ENCODE measurements at places on chromosomes 7 and 10.
A peak's percentile ranks its signal among the peaks of the same experiment; 100 is the strongest.

DNA sequence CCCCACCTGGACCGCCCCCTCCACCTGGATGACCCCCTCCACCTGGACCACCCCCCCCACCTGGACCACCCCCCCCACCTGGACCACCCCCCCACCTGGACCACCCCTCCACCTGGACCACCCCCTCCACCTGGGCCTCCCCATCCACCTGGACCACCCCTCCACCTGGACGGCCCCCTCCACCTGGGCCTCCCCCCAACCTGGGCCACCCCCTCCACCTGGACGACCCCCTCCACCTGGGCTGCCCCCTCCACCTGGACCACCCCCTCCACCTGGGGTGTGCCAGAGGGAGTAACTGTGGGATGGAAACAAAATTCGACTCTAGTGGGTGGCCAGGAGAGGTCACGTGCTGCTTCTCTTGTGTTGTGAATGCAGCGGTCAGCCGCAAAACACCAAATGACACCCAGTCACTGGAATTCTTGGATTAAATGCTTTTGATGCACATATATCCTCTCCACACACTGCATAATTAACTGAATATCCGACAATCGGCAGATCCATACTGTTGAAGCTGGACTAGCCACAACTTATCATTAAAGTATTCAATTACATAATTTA, 316.7 kb downstream of the PTPRN2 start:
- DNase-seq: no peak

GRCh38 chr7:98551611-98552273, 65.3 kb upstream of the NPTX2 start:
- DNase-seq: no peak

DNA sequence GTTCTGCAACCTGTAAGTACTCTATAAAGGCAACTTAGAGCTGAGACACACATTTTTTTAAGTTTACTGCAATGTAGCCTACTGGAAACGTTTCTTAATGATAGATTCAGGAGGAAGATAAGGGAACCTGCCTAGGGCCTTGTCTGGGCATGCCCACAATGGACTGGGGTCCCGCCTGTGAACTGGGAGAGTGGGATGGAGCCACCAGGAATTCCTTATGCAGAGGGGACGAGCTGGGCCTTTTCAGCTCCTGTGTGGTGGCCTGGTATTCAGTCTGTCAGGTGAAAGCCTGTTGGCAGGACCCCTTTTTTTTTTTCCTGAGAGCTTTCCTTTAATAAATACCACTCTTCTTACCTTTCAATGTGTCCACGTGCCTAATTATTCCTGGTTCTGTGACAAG, 384.4 kb upstream of the ZWINT start:
- no peak for DNase-seq

GRCh38 chr10:102644646-102645387, 538 bp downstream of the TRIM8 start:
- DNase-seq: peak; percentile 64

DNA sequence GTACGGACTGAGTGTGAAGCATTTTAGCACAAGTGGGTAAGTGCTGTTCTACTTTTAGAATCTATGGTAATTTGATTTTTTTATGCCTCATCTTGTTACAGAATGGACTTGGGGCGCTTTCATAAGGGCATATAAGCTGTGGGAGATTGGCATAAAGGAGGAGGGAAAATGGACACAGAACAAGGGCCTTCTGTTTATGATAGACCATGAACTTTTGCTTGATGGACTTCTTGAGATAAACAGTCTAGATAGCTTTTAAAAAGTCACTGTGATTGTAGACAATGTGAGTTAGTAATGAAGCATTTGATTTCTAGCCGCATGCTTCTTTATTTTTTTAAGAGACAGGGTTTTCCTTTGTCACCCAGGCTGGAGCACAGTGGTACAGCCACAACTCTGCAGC, 2.0 kb downstream of the ZSCAN21 start:
- DNase-seq: no peak

DNA sequence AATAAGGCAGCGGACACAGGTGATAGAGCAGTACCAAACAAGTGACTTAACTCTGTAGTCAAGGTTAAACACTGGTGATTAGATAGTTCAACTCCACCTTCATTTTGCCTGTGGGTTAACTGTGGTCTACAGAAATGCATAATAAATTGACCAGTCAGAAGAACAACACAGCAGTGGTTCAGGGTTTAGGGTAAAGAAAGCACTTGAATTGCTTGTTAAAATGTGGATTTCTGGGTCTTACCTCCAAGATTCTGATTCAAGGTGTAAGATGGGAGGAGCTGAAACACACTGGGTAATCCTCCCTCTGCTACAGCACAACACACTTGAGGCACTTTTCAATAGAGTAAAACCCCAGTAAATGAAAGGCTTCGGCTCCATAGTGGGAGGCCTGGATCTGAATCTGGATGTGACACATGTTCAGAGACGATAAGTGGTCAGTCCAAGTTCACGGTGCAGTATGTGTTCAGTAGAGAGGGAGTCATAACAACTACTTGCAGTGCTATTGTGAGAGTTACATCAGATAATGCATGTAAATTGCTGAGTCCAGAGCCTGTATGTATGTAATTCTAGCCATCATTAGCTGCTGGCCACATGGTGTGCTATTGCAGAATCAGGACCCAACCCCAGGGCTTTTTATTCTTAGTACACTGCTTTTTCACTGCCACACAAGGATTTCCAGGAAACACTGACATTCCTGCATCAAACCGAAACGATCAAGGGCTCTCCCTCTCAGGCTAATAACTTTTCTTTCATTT, 141.7 kb downstream of the SORCS1 start:
- no peak for DNase-seq

GRCh38 chr10:122727426-122727825, 27.8 kb upstream of the C10orf120 start:
- DNase-seq: no peak

DNA sequence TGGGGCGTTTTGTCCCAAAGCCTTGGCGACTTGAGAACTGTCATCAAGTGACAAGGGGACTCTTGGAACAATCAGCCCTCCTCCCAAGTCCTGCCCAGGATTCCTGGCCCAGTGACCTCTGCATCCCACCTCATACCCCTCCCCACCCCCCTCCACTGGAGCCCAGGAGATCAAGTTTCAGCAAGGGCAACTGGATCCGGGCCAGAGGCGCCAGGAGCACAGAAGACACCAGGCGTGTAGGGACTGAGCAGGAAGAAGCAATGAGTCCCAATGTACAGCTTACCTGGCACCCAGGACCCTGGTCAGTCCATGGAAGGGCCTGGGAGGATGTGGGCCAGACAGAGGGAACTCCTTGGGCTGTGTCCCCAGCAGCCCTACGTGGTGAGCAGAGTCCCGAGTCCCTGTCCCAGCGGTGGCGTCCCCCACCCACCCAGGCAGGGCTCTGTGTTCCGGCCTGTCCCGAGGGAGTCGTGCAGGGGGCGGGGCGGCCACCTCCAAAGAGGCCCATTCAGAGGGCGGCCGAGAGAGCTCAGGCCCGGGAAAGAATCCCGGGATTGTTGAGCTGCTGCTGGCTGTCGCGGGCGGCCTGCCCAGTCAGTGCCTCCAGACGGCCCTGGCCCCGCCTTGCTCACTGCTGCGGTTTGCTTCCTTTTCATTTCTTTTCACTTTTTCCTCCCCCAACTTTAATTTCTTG, 254.1 kb downstream of the TNS3 start:
- DNase-seq: peak; percentile 90

- DNase-seq: no peak
These were observed 24.2 kb downstream of the AFAP1L2 start for GRCh38 chr10:114380060-114380459.

Data from nucleus accumbens (tissue), 56 donors.